Activated CD8-positive, alpha-beta T cell treated with anti-CD3 and anti-CD28 coated beads for 36 hours (primary cell): ENCODE measurements at places on chromosomes 5 and 9. TPM values are rescaled to one million over a fixed set of nuclear protein-coding genes. Genes with fewer than 3 reads are reported as not detected.

DNA sequence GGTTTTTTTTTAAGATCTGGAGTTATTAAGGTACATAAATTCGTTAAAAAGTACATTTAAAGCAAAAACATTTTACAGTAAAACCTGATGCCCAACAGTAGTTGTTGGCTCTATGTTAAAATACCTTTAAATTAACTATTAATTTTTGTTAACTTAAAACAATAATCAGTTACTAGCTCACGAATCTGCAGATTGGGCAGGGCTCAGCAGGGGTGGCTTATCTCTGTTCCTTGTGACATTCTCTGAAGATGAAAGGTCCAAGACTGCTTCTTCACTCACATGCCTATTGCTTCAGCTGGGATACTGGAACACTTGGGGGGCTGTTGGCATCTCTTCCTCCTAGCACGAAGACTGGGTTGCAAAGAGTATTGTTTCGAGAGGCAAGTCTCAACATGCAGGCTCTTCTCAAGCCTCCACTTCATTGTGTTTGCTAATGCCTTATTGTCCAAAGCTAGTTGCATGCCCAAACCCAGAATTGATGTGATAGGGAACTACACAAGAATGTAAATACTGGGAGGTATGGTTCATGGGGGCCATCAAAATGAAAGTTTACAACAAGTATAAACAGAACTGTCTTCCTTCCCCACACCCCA, 46.6 kb downstream of the MAP3K1 start:
- peaks cover 8% of the 10 kb centered on the region for H3K4me1 ChIP-seq
- H3K27ac ChIP-seq = no peak overlapping the region
- no peak overlapping the region for H3K4me3 ChIP-seq
- DNase-seq = no peak

- peaks cover 39% of the 10 kb centered on the region for H3K27me3 ChIP-seq
- no peaks in the 10 kb centered on the region for H3K36me3 ChIP-seq
- H3K4me1 ChIP-seq = no peaks in the 10 kb centered on the region
- H3K27ac ChIP-seq = no peak overlapping the region
- H3K4me3 ChIP-seq = no peak overlapping the region
Measured at GRCh38 chr5:38468202-38468673, 88.2 kb downstream of the LIFR start.

The HSD17B4 gene
- total RNA-seq = 111 TPM

DNA sequence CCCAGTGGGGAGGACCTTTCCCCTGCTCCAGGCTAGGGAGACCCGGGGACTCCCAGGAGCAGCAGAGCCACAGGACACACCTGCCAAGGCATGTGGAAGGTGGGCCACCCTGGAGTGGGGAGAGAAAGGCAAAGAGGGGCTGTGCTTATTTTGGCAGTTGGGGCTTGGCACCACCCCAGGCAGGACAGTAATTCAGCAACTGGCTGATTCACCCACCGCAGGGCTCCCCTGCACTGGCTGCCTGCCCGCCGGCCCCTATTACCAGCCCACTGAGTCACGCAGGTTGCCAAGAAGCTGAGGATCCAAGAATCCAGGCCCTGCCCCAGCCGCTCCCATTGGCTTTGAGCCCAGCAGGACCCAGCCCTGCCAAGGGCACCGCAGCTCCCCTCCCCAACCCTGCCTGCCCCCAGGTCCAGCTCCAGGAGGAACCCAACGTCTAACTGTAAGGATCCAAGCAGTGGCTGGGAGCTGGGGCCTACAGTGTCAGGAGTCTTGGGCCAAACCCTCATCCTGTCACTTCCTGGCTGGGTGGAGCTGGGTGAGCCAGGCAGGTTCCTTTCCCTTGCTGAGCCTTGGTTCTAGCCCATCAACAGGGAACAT, 14.2 kb upstream of the RALGDS start:
- H3K27ac ChIP-seq = peak overlapping the region; percentile 93
- H3K4me1 ChIP-seq = peaks cover 68% of the 10 kb centered on the region
- H3K4me3 ChIP-seq = peak overlapping the region; percentile 32
- H3K27me3 ChIP-seq = no peaks in the 10 kb centered on the region
- H3K36me3 ChIP-seq = peaks cover 14% of the 10 kb centered on the region

- DNase-seq = no peak
- no peaks in the 10 kb centered on the region for H3K36me3 ChIP-seq
- H3K4me3 ChIP-seq = no peak overlapping the region
- H3K27me3 ChIP-seq = peaks cover 6% of the 10 kb centered on the region
- peaks cover 4% of the 10 kb centered on the region for H3K4me1 ChIP-seq
Measured at GRCh38 chr9:87599901-87600610, 102.4 kb downstream of the DAPK1 start.

The SEMA6A gene
- not detected for total RNA-seq

GRCh38 chr5:168195110-168195509, 96.3 kb upstream of the WWC1 start:
- no peak overlapping the region for H3K4me3 ChIP-seq
- DNase-seq = no peak
- H3K36me3 ChIP-seq = no peaks in the 10 kb centered on the region

DNA sequence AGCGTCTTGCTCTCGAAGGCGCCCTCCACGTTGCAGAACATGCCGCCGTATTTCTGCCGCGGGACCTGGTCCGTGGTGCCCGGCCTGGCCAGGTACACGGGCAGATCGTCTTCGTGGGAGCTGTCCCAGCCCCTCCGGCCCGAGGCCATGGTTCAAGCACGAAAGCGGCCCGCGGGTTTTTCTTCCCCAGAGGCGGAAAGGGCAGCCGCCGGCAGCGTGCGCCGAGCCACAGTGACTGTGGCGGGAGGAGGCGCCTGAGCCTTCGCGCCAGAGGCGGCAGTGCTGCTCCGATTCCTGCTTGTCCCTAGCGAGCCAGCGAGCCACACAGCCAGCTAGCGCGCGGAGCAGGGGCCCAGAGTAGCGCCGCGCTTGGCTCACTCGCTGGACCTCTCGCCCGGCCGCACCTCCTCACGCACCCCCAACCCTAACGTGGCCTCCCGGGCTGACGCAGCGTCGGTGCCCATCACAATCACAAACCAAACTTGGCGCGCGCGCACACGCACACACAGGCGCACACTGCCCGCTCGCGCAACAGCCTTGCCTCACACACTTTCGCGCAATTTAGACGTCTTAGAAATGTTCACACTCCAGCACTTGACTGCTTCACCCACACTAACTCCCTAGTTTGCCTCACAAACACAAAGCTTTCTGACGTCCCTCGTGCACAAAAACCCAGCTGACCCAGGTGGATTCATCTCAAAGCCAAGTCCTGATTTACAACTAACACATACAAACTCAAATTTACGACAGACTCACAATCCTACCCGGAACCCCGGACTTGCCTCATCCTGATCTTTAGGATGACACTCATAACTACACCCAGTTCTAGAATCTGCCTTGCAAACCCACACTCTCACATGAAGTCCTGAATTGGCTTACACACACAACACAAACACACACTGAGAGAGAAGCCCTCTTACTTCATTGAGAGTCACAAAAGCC, at the start of gene DPYSL3:
Gene DPYSL3 (minus strand): TSS at position 359 of the 942 bp plus-strand sequence. CDS start 210 bp downstream, at position 149.
- H3K27me3 ChIP-seq = peaks cover 39% of the 10 kb centered on the region
- H3K27ac ChIP-seq = no peak within 1 kb of the TSS
- H3K4me3 ChIP-seq = peak within 1 kb of the TSS; percentile 1
- DNase-seq = peak; percentile 14
- H3K4me1 ChIP-seq = peaks cover 3% of the 10 kb centered on the region

DNA sequence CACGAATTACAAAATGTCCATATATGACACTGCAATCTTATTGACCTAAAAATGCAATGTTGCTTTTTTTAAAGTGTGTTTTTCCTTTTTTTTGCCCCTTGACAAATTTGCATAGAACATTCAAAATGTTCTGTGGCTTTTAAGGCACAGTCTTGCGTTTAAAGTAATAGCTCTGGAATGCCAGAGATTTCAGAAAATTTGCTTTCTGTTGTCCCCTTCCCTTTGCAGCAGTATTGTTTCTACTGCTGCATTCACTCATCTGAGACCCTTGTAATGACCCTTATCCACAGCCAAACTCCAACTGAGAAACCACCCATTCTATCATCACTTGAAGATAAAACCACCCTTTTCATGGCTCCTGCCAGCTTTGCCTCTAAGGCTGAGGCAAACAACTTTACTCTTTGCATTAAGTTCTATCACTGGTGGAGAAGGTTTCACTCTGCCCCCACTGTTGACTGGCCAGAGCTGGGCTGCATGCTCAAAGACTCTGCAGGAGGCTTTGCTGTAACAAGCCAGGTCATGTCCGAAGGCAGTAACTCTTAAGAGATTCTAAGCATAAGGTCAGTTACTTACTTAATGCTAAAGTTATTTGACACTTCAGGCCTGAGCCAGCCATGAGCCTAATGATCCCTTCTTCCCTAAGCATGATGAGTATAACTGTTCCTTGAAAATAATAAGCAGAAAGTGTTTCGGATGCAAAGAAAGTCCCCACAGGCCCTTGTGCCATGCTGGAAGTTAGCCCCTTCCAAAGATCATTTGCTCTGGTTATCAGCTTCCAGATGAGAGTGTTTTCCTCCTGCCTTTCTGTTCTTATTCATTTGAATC, 101.9 kb downstream of the CD180 start:
- H3K4me3 ChIP-seq = no peak overlapping the region
- peaks cover under 1% of the 10 kb centered on the region for H3K4me1 ChIP-seq
- DNase-seq = no peak

DNA sequence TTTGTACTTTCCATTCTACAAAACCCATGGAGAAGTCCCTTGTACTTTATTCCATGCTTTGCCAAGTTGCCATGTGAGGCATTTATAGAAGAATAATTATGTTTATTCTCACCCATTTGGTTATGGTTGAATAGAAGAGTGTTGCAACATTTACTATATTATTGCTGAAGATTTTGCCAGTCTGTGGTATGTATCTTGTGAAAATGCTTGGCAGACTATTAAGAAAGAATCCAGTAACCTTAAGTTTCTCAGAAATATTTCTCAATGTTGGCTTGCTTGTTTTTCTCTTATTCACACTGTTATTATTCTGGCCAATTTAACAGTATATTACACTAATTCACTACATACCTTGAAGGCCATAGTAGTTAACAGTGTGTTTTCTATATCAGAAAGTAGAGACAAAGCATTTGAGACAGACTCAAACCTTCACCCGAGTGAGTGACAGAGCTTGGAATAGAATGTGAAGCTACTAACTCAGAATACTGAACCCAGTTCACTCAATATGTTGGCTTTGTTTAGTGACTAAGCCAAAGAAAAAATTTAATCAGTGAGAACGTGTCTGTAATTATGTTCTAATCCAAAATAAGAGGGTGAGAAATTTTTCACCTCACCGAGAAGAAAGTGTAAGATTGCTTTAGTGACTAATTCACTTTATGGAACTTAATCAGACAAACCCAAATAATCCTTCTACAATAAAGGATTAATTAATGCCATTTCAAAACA, 184.4 kb downstream of the CWC27 start:
- no peak overlapping the region for H3K27ac ChIP-seq
- no peak for DNase-seq
- no peaks in the 10 kb centered on the region for H3K36me3 ChIP-seq
- no peaks in the 10 kb centered on the region for H3K4me1 ChIP-seq
- no peaks in the 10 kb centered on the region for H3K27me3 ChIP-seq
- no peak overlapping the region for H3K4me3 ChIP-seq

GRCh38 chr5:151665613-151666012, 21.1 kb downstream of the SPARC start:
- H3K27me3 ChIP-seq = no peaks in the 10 kb centered on the region
- H3K36me3 ChIP-seq = no peaks in the 10 kb centered on the region
- no peak for DNase-seq
- H3K27ac ChIP-seq = no peak overlapping the region
- H3K4me1 ChIP-seq = peaks cover 9% of the 10 kb centered on the region
- no peak overlapping the region for H3K4me3 ChIP-seq

GRCh38 chr5:132090107-132090506, 16.5 kb downstream of the CSF2 start:
- DNase-seq = peak; percentile 62
- peak overlapping the region; percentile 30 for H3K27ac ChIP-seq
- H3K36me3 ChIP-seq = no peaks in the 10 kb centered on the region
- H3K4me3 ChIP-seq = no peak overlapping the region
- H3K27me3 ChIP-seq = no peaks in the 10 kb centered on the region
- H3K4me1 ChIP-seq = peaks cover 35% of the 10 kb centered on the region

The CEP72 gene
- total RNA-seq = 27.0 TPM

- no peak for DNase-seq
- no peaks in the 10 kb centered on the region for H3K27me3 ChIP-seq
- H3K27ac ChIP-seq = no peak overlapping the region
- H3K4me3 ChIP-seq = no peak overlapping the region
- H3K36me3 ChIP-seq = no peaks in the 10 kb centered on the region
Measured at GRCh38 chr9:7560669-7561305, 238.8 kb downstream of the DMAC1 start.

DNA sequence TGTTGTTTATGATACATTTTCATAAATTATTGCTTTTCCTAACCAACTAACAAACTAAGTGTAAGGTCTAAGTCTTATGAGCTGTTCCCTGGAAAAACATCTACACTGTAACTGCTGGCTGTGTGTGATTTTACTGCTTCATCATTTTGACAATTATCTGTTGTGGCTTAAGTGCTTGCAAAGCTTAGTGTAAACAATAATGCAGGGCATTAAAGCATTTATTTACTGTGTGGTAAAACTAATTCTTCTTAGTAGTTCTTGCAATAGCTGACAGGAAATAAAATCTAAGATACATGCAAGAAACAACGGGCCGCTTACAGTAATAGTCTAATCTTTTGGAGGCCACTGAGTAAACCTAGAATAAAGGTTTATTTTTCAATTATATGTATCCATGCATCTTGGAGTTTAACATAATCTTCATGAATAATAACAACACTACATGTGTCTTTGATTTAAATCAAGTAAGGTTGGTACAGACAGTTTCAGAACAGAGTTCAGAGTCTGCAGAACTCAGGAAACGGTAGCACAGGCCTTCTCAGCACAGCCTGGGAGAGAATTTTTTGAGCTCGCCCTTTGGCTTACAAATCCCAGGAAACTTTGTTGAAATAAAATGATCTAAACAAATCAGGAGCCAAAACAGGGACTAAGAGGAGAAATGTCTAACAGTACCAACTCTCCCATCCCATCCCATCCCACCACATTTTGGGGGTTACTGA, 473.1 kb downstream of the NR2F1-AS1 start:
- DNase-seq = no peak
- no peak overlapping the region for H3K4me3 ChIP-seq
- peaks cover 2% of the 10 kb centered on the region for H3K27me3 ChIP-seq
- H3K36me3 ChIP-seq = no peaks in the 10 kb centered on the region
- no peak overlapping the region for H3K27ac ChIP-seq

GRCh38 chr5:134459010-134459403, 47.3 kb upstream of the CDKN2AIPNL start:
- H3K27ac ChIP-seq = no peak overlapping the region
- no peaks in the 10 kb centered on the region for H3K36me3 ChIP-seq

The DOCK8 gene
- 166 TPM for total RNA-seq

The FOXD4L3 gene
- not detected for total RNA-seq

GRCh38 chr5:68147659-68148058, 67.9 kb upstream of the PIK3R1 start:
- H3K27ac ChIP-seq = no peak overlapping the region
- DNase-seq = no peak
- H3K4me1 ChIP-seq = peaks cover 10% of the 10 kb centered on the region
- no peaks in the 10 kb centered on the region for H3K36me3 ChIP-seq
- H3K27me3 ChIP-seq = no peaks in the 10 kb centered on the region
